Left renal cortex interstitium (tissue), 4 donors: ENCODE measurements at places on chromosomes 11 and 22. TPM values are rescaled to one million over a fixed set of nuclear protein-coding genes. Genes with fewer than 3 reads are reported as not detected.

DNA sequence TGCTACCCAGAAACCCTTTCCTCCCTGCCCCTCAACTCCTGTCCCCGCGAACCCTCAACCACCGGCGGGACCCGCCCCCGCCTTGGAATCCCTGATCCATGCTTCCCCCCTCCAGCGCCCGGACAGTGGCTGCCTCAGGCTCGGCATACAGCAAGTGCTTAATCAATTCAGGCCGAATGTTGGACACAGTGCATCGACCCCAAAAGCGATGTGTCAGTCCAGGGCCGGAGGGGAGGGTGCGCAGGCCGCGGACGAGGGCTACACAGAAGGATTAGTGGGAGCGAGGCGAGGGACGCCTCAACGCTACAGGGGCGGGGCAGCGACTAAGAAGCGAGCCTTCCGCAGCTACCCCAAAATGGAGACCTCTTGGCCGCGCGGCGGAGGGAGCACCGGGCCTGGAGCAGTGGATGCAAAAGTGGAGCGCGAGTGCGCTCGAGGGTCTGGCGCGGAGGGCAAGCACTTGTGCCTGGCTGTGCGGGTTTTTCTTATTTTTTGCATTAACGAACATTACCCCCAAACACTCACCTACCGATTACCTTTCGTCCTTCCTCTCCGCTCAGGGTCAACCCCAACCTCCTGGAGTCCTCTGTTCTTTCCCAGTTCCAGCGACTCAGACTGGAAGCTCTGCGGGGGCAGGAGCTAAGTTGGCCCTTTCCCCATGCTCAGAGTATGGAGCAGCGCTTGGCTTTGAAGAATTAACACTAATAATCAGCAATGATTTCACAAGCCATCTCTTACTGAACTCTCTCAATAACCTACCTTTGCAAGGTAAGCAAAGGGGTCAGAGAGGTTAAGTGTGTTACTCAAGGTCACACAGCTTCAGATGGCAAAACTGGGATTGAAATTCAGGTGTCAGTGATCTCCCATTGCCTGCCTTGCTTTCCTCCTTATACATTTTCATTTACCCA, 30.0 kb upstream of the WNT11 start:
- no peak for DNase-seq

DNA sequence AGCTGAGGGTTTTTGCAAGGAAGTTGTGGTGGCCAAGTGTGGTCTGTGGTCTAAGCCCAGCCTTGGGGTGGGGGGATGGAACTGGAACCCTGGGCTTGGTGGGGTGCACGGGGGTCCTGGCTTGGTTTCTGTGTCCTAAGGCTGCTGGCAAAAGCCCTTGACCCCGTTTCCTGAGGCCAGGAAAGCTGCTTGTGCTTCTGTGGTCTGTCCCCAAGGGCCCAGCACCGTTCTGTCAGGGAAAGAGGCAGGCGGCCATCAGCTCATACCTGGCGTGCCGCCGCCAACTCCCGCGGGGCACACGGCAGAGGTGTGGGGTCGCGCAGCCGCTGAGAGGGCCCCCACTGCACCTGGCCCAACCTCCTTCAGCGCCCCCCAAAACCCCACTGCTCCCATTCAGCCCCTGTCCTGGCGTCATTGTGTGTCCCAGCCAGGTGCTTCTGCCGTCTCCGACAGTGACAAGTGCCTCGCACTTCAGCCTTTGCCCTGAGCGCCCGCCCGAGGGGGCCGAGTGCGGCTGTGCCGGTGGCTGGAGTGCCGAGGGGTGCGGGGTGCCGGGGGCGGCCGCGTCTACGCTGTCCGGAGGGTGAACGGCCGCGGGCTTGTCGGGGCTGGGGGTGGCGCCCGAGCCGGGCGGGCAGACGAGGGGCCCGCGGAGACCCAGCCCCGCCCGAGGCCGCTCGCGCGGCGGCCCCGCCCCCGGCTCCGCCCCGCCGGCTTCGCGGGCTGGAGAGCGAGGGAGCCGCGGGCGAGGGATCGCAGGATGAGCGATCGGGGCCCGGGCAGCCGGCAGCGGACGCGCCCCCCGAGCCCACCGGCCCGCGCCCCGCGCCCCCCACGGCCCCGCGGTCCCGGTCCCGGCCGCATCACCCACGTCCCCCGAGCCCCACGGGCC, at the start of gene CNIH2:
TSS of gene CNIH2 (plus strand) at position 705 of the 892 bp plus-strand sequence. CDS start 282 bp downstream, outside the sequence.
- no peak for DNase-seq

- no peak for DNase-seq
Measured at GRCh38 chr11:74195828-74196227, 24.7 kb downstream of the PPME1 start.

DNA sequence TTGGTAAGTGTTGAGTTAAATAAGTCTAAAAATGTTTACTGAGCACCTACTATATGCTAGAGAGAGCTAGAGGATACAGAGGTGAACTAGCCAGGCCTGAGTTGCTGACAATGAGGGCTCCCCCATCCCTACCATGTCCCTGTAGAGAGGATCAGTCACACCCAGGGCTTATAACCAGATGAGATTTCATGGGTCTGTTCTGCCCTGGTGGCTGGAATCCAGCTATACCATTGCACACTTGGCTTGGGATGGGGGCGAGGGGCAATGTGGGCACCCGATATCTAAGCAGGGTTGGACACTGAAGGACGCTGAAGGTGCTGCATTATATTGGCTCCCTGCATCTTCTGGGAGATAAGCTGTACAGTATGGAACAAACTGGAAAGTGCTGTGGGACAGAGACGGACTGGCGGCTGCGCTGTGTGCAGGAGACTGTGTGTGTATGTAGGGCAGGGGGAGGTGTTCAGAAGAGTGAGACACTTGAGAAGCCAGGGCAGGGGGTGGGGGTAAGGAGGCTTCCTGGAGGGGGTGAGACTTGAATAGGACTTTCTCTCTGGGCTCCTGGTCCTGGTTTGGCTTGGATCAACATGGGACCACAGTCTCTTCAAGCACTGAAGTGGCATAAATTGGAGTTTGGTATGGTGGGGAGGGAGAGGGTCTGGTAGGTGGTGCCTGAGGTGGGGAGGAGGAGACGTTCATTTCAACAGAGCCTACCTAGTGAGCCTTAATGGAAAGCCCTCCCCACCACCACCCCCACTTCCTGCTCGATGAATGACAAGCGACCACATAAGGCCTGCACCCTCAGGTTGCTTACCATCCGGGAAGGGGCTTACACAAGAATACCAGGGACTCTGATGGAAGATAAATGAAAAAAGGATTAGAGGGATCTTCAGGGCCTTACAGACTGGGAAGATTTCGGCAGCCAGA, 1.8 kb downstream of the CD82 start:
- no peak for DNase-seq

DNA sequence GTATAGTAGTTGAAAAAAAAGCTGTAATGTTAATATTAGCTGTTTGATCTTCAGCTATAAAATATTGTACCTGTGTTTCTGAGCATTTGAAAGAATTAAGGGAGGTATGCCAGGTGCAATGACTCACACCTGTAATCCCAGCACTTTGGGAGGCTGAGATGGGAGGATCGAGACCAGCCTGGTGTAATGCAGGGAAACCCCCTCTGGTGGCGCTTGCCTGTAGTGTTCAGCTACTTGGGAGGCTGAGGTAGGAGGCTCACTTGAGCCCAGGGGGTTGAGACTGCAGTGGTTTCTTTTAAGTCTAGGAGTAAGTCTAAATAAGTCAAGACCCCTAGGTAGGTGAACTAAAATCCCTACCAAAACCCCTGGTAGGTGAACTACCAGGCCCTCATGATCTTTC, 37.1 kb downstream of the TAF1D start:
- no peak for DNase-seq

GRCh38 chr22:45925811-45926351, 51.1 kb downstream of the WNT7B start:
- no peak for DNase-seq

DNA sequence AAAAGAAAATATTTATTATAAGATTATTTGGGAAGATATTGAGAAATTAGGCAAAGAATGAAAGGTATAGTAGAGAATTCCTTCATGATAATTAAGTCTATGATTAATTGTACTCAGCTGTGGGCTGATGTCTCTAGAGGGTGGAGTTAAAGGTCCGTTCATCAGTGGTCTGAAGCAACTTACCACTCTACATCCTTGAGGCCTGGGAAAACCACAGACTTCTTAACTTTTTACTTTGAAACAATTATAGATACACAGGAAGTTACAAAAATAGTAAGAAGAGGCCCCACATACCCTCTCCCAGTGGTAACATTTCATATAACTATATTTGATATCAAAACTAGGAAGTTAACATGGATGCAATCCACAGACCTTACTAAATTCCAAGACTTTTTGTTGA, 167.0 kb upstream of the NECTIN1 start:
- no peak for DNase-seq

DNA sequence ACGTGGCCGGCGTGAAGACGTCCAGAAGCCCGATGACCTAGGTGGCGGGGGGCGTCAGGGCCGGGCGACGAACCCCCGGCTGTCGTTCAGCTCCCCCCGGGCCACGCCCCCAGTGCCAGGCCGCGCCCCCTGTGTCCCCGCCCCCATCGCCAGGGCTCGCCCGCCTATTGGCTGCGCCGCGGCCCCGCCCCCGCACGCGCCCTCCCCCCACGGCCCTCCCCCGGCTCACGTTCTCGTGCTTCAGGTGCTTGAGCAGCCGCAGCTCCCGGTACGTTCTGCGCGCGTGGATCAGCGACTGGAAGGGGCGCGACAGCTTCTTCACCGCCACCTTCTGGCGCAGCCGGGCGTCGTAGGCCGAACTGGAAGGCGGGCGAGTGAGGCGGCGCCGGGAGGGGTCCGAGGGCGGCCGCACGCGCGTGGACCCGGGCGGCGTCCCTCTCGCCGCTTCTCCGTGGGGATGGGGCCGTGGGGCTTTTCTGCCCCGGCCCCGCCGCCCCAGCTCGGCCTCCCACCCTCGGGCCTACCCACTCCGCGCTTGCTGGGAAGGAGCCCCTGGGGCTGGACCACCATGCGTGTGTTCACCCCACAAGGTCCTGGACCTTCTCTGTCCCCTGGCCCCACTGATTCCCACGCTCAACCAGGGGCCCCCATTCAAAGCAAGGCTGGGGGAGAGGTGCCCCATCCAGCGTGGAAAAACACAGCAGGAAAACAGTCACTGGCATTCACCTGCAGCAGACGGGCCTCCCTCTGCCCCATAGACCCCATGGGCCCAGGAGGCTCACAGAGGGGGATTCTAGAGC, 2.4 kb downstream of the MAPK11 start:
- no peak for DNase-seq

The STIP1 gene
- polyA plus RNA-seq: 207 TPM

The SPDYC gene
- 0.16 TPM for polyA plus RNA-seq

The APOL4 gene
- 8.0 TPM for polyA plus RNA-seq

The LRFN4 gene
- 20.6 TPM for polyA plus RNA-seq

The C1QTNF5 gene
- polyA plus RNA-seq: 27.2 TPM
